ENCODE measurements at places on chromosomes 3 and 15. TPM values are rescaled to one million over a fixed set of nuclear protein-coding genes. Genes with fewer than 3 reads are reported as not detected.

NEK10 gene
- total RNA-seq, result 3.4 TPM

GHRL gene
- 3.4 TPM for total RNA-seq

RAP2B gene
- 22.7 TPM for total RNA-seq

FBXW12 gene
- total RNA-seq, result not detected

PPP2R3A gene
- 3.1 TPM for total RNA-seq

SPINK8 gene
- total RNA-seq, result not detected

CATSPER2 gene
- total RNA-seq, result 8.2 TPM

CLDN18 gene
- total RNA-seq, result not detected

FANCD2 gene
- 10.0 TPM for total RNA-seq

OR4F6 gene
- total RNA-seq, result not detected
